ENCODE measurements at places on chromosomes 2 and 18.
A peak's percentile ranks its signal among the peaks of the same experiment; 100 is the strongest.

DNA sequence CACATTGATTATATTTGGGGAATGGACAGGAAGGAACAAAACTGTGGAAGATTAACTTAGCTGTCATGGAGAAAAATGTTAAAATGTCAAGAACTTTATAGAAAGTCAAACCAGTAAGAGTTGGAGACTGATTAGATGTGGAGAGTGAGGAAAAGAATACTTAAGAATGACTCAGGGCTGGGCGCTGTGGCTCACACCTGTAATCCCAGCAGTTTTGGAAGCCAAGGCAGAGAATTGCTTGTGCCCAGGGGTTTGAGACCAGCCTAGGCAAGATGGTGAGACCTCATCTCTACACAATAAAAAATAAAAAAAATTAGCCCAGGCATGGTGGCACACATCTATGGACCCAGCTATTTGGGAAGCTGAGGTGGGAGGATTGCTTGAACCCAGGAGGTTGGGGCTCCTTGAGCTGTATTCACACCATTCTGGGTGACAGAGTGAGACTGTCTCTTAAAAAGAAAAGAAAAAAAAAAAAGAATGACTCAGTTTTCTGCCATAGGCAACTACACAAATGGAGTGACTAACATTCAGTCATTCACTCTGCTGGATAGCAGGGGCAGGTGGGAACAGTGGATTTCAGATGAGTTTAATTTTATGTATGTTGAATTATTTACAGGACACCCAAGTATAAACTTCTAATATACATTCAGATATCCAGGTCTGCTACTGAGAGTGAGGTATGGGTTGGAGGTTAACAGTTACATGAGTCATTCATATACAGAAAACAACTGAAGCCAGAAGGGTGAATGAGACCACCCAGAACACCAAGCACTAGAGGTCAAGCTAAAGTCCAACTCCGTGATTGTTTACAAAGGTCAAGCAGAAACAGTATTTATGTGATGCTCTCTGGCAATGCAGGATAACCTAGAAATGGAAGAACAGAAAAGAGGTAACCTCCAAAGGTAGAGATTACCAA lies 33.9 kb downstream of the ORC2 start:
- peak; percentile 5 for DNase-seq

GRCh38 chr2:159071190-159071915 lies 102.9 kb downstream of the TANC1 start:
- DNase-seq = no peak

DNA sequence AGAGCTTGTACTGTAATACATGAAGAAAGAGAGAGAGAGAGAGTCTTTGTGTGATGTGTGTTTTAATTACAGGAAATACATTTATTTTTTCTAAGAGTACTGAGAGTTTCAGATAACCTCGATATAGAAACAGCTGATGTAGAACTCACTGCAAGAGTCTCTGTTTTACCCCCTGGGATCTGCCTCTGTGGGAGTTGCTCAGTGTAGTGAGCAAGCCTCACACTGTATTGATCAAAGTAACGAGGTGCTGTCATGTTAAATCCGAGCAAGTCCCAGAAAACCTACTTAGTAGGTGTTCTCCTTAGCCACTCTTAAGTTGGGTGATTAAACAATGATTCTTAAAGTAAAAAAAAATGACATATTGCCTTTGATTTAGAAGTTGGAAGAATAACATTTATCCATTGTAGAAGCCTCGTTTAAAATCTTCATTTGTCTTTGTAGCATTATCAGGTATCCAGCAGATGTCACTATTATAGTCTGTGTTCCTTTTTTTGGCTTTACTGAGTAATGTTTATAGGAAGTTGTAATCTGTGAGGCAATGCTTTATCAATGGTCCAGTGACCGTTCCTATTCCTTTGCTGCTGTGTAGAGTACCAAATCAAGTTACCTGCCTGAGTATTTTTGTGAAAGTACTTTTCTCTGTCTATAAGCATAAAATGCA lies 219.0 kb downstream of the MYO3B start:
- DNase-seq = peak; percentile 28

GRCh38 chr2:156903335-156903734 lies 354.2 kb upstream of the GALNT5 start:
- peak; percentile 27 for DNase-seq

GRCh38 chr18:39871961-39872360 lies 2083.1 kb upstream of the PIK3C3 start:
- no peak for DNase-seq

- peak; percentile 61 for DNase-seq
Measured at GRCh38 chr18:74353169-74353775, 37.6 kb downstream of the C18orf63 start.

DNA sequence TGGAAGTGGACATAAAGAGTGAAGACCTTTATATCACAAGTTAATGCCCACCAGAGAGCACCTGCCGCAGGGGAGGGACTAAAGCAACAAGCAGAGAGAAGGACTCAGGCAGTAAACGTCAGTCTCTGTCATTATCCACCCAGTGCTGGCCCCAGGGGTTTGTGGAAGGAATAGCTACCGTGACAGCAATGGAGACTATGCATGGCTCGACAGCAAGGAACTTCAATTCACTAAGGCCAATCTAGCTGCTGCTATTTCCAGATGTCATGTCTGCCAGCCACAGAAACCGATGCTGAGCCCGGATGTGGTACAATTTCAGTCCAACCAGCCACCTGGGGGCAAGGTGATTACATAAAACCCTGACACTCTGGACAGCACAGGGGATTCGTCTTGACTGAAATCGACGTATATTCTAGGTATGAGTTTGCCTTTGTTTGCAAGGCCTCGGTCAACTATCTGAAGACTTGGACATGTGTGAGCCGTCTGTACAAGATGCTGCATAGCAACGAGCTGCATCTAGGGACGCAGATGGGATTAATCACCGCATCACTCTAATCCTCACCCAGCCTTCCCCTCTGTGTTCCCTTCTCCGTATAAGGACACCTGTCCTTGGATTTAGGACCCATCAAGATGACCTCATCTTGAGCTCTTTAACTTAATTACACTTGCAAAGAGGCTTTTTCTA lies 154.1 kb upstream of the SH3BP4 start:
- DNase-seq = no peak

DNA sequence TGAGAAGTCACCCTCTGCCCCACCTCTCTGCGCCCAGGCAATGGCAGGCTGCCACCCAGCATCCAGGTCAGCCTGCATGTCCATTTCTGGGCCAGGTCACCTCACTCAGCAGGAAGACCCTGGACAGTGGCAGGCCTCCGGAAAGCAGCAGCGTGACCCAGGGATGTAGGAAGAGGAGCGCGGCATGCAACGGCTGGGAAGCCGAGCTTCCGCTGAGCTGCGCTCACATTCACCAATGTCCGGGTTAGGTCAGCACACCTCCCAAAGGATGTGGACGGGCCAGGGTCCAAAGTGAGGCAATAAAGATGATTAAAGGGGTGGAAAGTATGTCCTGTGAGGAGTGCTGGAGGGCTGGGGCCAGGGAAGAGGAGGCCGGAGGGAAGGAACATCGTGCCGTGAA lies 174.5 kb downstream of the CTIF start:
- DNase-seq = no peak

DNA sequence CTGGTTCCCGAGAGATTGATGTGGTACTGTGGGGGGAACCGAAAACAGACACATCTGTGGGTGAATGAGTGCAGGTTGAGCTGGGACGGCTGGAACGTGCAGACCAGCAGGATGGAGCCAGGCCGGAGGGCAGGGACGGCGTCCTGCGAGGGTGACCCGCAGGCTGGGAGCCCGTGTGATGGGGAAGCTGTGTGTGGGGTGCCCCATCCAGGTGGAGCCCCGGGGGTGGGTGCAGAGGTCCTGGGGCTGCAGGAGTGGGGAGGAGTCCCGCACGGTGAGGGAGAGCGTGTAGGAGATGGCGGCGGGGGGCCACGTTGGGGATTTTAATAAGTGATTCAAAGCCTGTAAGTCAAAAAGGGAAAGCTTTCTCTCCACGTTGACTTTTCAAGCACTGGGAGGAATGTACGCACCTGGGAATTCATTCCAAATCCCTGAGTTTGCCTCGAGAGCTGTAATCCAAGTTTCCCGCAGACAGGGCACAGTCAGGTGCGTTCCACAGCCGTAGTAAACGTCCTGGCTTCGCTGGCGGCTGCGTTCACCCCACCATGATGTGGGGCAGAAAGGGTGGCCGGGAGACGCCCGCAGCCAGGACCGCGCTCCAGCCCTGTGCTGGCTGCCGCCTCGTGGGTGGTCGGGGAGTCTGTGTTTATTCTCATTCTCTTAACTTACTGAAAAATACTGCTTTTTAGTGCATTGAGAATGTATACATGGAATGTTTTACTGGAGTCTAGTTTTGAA lies 54.0 kb downstream of the NFATC1 start:
- no peak for DNase-seq

GRCh38 chr2:196337208-196337953 lies 166.0 kb upstream of the STK17B start:
- DNase-seq = peak; percentile 62

- peak; percentile 90 for DNase-seq
Measured at GRCh38 chr18:63683152-63683551, 19.6 kb upstream of the SERPINB11 start.

Data from fibroblast of lung (primary cell).